ENCODE measurements at places on chromosomes 16 and 17.

DNA sequence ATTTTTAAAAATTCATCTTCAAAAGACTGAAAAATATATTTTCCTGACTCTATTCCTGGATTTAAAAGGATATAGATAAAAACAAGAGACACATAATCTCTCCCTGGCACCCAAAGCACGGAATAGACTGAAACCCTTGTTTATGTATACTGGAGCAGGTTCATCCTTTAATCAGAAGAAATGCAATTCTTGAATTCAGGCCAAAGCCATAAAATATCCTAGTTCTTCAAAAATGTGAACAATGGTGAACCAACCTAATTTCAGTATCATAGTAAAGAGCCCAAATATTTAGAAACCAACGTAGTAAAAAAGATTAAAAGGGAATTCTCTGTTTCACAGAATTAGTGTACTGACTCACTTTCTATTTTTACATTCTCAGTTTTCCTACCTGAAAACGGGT, 188.5 kb upstream of the C17orf78 start:
- no peak for DNase-seq

GRCh38 chr16:54106057-54106456, 180.5 kb downstream of the IRX3 start:
- no peak for DNase-seq

GRCh38 chr16:83482545-83483162, 325.1 kb upstream of the HSBP1 start:
- DNase-seq, result no peak

DNA sequence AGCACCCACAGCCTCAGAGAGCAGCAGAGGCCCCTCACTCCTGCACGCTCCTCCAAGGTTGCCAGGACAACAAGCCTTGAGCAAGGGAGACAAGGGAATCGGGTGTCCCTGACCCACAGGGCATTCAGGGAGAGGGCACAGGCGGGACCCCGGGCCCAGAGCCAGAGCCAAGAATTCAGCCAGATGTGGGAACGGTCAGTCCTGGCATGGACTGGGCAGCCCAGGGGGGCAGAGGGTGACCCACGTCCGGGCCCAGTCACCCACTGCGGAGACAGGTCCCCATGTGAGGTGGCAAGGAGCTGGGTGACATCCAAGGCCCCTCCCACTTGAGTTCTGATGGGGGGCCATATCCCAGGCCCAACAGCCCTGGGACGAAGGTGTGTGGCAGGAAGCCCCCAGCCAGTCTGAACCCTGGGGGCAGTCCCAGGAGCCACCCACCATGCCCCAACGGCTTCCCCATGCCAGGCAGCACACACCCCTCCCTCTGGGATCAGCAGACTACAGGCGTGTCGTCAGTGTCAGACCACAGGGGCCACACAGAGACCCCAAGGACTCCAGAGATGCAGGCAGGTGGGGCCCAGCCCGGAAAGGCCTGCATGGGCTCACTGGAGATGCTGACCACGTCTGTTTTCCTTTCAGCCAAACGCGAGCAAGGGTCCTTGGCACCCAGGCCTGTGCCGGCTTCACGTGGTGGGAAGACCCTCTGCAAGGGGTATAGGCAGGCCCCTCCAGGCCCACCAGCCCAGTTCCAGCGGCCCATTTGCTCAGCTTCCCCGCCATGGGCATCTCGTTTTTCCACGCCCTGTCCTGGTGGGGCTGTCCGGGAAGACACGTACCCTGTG, 23.0 kb downstream of the USP6 start:
- no peak for DNase-seq

GRCh38 chr17:802901-803881, 21.0 kb downstream of the MRM3 start:
- no peak for DNase-seq

GRCh38 chr17:57572062-57572461, 173.0 kb downstream of the CCDC182 start:
- DNase-seq, result no peak

- DNase-seq, result peak; percentile 82
Measured at GRCh38 chr17:65228734-65229620, 91.8 kb downstream of the RGS9 start.

DNA sequence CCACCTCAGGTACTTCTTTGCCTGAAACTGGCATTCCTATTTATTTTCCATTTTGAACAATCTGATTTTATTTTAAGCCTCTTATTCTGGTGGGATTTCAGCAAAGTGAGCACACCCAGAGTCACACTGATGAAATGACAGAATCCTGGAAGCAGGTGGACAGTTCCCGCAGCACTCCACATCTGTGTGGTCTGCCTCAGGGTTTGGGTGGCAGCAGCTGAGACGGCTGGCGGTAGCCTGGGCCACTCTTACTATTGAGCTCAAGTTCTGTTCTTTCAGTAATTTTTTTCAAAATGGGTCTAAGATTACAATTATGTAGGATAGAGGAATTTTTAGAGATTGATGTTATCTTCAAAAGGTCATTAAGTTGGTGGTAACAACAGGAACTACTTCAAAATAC, 32.5 kb upstream of the ENDOV start:
- no peak for DNase-seq

- no peak for DNase-seq
Measured at GRCh38 chr17:4327606-4328005, 38.9 kb downstream of the UBE2G1 start.

DNA sequence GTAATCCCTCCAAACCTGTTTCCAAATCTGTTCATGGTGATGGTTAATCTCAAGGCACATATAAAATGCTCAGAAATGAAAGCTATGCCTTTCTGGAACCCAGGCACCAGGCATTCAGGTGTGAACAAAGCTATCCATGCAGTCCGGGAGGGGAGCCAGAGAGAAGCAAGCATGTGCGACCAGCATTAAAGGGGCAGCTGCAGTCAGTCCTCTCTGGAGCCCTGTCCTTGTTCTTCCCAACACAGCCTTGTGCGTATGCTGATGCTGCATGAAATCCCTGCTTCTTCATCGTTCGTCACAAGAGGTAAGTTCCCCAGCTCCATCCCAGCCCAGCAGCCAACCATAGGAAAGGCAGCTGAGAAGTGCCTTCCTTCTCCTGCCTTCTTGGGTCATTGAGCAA, 148.7 kb downstream of the GRIN2A start:
- no peak for DNase-seq

- DNase-seq, result no peak
Measured at GRCh38 chr16:65547772-65548446, 426.0 kb upstream of the CDH11 start.

Data from T-helper 2 cell treated with Interferon-gamma antibody and Interleukin-4, amounts not matched to agents 5 μg/mL and 100 μg/mL, for 36 hours (primary cell).